Stimulated activated CD4-positive, alpha-beta T cell treated with anti-CD3 and anti-CD28 coated beads, TNF-alpha, amount 100 ng/mL, for 4 hours (primary cell): ENCODE measurements at places on chromosomes 11 and 22.

GRCh38 chr22:24553597-24554312 lies 1.2 kb downstream of the GUCD1 start:
- DNase-seq: no peak

- DNase-seq: no peak
Measured at GRCh38 chr11:93059117-93059957, 89.9 kb downstream of the MTNR1B start.

GRCh38 chr11:112995423-112996090 lies 34.3 kb downstream of the NCAM1 start:
- no peak for DNase-seq

DNA sequence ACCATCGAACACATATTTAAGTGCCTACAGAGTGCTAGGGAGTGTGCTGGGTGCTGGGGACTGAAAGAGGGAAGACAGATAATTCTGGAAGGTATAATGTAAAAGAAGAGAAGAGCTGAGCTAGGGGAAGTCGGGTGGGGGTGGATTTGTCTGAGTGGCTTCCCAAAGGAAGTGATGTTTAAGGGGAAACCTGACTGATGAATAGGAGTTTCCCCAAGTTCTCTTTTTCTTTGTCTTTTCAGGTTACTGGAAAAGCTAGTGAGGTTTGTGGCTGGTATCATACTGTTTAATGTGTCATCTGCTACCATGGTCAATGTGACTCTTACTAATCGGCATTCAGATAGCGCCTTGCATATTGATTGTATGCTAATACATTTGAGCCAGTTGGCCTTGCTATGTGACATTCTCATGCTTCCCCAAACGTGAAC lies 151.6 kb upstream of the MTMR2 start:
- DNase-seq: no peak

GRCh38 chr11:88813233-88813915 lies 252.4 kb downstream of the GRM5 start:
- DNase-seq: no peak
